Left ventricle myocardium inferior (tissue), 1 donor: ENCODE measurements at places on chromosomes 1 and 21.

GRCh38 chr1:94038511-94038910 lies 82.4 kb downstream of the ABCA4 start:
- DNase-seq: no peak

GRCh38 chr21:44962403-44962966 lies 22.7 kb downstream of the SLX9 start:
- no peak for DNase-seq

- no peak for DNase-seq
Observed at GRCh38 chr21:29583424-29583924, 284.8 kb downstream of the BACH1 start.

DNA sequence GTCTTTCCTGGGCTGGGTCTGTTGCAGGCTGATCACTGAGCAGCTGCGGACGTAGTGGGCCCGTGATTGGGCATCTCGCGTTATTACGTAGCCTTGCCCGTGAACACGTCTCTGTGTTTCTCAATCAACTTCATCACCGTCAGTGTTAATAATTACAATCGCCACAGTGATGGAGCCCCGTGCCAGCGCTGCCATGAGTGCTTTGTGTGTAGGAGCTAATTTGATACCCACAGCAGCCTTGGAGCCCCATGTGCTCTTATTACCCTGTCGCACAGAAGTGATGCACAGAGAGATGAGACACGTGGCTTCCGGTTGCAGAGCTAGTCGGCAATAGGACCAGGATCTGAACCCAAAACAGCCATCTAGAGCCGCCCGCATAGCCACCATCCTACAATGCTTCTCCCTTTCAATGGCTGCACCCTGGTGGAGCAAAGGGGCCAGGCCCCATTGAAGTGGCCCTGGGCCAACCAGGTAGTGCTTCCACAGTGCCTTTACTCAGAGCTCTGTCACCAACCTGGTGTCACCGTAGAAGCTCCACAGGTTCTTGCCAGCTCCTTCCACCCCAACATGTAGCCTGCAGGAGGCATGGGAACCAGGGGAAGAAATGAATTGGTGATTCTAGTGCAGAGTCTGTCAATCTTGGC lies 398.5 kb upstream of the VAMP3 start:
- no peak for DNase-seq

DNA sequence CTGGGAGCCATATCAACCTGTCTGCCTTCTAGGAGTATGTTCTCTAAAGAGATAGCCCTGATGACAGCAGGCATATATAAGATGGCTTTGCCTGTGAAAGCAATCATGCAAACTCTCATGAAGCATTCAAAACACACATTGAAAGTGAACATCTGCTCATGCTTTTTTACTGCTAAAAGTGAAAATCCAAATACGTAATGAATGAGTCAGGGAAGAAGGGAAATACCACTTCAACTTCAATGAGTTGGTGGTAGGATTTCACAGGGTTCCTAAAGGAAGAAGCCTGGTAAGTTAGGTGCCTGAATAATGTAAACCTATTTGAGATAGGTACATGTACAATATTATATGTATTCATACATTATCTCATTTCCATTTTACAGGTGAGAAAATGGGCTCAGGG lies 50.5 kb upstream of the SLFNL1 start:
- DNase-seq: no peak

DNA sequence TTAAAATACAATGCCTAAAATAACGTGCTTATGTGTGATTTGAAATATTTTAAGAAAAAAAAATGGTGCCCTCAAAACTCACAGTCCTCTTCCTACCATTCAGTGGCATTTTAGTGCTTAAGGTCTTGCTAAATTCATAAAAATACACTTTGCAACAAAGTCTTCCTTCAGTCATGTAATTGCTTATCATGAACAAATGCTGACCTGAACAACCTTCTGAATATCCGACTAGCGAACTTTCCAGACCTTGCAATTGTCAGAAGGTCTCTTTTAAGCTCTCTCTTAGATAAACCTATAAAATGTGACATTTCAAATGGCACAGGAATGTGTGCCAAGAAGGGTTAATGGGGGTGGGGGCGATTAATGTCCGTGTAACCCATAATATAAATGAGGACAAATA lies 858 bp downstream of the BRINP3 start:
- DNase-seq: no peak

DNA sequence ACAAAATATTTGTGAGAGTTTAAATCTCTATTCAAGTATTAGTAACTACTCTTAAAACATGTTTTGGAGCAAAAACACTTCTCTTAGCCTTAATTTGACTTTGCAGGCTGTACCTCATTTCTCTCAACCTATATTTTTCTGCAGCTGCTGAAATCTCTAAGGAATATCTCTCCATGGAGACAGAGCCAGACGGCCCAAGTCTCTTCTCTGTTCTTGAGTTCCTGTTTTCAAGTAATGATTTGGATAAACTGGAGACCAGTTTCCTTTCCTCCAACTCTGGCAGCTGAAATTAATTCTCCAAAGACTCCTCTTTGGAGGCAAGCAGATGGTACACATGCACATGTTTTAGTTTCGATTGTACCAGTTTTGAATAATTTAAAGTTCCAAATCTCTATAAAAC lies 659.7 kb upstream of the NEGR1 start:
- DNase-seq: no peak

- no peak for DNase-seq
Observed at GRCh38 chr1:43134068-43134467, 38.0 kb downstream of the EBNA1BP2 start.

- no peak for DNase-seq
Observed at GRCh38 chr21:29624776-29625175, 315.0 kb downstream of the GRIK1 start.

DNA sequence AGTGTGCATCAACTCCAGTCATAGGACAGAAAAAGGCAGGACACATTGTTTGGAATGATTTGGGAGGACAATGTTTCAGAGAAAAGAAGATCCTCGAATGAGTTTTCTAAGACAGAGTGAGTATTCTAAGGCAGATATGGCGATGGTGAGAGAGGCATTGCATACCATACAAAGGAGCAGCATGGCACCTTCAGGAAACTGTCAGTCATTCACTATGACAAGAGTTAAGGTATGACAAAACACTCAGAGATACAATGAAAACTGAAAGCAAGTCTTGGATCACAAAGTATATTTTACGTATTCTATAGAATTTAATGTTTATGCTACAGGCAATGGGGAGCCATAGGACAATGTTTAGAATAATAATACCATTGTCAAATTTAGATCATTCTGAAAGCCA lies 337.4 kb upstream of the LYPLAL1 start:
- no peak for DNase-seq

GRCh38 chr1:175578425-175578824 lies 165.0 kb downstream of the TNR start:
- no peak for DNase-seq
